GM18507 (cell line): ENCODE measurements at places on chromosomes 7 and 10.

- DNase-seq, result no peak
Observed at GRCh38 chr10:3241967-3242650, 69.5 kb upstream of the PITRM1 start.

DNA sequence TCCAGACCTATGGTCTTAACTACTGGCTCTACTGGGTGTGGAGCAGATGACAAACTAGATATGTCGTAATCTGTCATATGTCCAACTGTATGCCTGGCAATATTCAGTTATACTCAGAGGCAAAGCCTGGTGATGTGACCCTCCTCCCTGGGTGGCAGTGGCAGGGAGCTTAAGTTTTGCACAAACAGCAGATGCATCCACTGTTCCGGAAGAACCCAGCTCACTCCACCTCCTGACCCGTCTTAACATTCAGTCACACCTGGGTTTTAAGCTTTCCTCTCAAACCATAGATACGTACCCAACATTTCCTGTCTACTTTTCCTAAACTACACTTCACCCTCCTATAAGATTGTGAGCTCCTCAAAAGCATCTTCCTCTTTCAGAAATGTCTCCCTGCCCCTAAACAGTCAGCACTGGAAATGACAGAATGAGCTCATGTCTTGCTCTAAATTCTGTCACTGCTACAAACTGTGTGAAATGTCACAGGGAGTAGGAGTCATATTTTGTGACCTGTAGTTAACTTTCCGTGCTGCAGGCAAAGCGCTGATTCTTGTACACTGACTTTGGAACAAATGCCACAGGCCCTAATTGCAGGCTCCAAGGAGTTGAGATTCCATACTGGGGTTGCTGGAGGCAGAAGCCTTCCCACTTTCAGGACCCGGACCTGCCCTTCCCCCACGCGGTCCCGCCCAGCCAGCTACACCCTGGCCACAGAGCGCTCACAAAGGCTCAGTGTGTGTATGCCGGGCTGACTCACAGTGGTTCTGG lies 23.9 kb downstream of the SCD start:
- DNase-seq, result no peak

GRCh38 chr10:17785276-17785930 lies 23.7 kb upstream of the MRC1 start:
- no peak for DNase-seq

- no peak for DNase-seq
Observed at GRCh38 chr7:35905555-35905954, 104.7 kb downstream of the SEPTIN7 start.

DNA sequence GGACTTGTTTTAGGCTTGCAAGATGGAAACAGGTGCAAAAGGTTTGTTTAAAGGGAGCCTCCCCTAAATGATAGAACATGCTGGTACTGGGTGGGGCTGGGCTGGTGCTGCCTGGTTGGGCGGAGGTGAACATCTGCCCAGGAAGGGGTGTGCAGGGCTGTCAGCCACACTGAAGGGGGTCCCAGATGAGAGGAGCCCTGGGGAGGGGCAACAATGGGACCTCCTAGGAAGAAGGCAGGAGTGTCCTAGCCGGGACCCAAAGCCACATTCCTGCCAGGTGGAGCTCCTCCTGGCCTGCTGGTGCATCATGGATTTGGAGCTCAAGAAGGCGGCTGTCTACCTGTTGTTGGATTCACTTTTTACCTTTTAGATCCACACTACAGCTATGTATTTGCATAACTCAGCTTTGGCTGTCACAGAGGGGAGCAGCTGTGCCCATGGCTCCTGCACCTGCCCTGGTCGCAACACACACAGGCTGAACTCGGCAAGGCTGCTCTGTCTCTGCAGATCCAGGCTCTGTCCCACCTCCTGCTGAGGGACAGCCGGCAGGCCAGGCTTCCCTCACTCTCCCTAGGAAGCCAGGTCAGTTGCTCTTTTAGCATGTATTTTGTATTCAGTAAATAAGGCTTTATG lies 59.9 kb downstream of the ADARB2 start:
- no peak for DNase-seq
